ENCODE measurements at places on chromosomes 5 and 9. TPM values are rescaled to one million over a fixed set of nuclear protein-coding genes. Genes with fewer than 3 reads are reported as not detected.
A peak's percentile ranks its signal among the peaks of the same experiment; 100 is the strongest.

DNA sequence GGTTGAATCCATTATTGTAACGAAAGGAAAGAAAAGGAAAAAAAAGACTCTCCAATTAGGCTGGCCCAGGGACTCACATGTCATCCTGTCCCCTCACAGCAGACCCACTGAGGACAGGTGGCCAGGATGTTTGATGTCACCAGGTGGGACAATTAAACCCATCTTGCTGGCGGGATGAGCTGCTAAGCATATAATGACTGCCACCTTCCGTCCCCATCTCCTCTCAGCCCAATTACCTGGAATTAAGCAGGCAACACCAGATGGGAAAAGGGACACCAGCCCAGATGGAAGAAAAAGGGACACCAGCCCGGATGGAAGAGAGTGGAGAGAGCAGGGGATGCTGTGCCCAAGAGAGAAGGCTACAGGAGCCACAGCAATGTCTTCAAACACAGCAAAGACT lies 116.6 kb upstream of the SARDH start:
- DNase-seq: no peak

DNA sequence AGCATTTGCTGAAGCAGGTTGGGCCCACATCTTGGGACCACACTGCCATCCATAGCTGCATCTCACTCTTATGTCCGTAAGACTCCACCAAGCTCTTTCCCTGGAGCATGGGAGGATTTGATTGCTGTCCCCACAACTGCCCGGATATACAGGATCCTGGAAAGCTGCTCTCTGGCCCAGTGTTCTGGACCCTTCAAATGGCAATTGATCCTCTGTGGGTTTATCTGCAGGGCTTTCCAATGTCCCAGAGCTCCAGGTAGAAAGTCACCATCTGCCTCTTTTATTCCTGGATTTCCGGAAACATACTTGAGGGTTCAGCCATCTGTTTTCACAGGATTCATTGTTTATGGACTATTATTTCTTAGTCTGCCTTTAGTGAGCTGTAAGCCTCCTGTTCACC lies 214.6 kb downstream of the SREK1 start:
- peak; percentile 69 for DNase-seq

DNA sequence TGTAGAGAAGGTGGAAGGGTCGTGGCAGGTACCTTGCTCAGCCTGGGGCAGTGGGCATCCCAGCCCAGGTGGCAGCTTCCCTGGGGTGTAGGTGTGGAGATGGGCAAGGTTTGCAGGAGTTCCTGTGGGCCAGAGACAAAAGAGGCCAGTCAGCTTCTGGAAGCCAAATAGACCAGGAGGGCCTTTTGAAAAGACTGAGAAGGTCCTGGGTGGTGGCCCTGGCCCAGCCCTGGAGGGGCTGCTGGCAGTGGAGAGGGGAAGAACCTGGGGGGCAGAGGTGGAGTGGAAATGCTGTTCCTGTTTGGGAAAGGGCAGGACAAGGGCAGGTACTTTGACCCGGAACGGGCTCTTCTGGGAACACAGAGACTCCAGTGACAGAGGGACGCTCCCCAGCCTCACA lies 7.0 kb upstream of the IL3 start:
- DNase-seq: peak; percentile 75

GRCh38 chr5:158195416-158196210 lies 336.7 kb upstream of the CLINT1 start:
- DNase-seq: no peak

DNA sequence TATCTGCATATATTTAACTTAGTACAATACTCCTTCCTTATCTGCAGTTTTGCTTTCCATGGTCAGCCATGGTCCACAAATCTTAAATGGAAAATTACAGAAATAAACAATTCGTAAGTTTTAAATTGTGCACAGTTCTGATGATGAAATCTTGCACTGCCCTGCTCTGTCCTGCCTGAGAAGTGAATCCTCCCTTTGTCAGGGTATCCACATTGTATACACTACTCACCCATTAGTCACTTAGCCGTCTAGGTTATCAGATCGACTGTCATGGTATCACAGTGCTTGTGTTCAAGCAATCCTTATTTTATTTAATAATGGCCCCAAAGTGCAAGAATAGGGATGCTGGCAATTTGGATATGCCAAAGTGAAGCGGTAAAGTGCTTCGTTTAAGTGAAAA lies 8.3 kb upstream of the YTHDC2 start:
- no peak for DNase-seq

GRCh38 chr9:132651259-132651658 lies 18.5 kb downstream of the DDX31 start:
- DNase-seq: no peak

- DNase-seq: peak; percentile 77
Measured at GRCh38 chr9:114004221-114004716, 73.8 kb downstream of the AMBP start.

GRCh38 chr9:81002906-81003305 lies 686.4 kb downstream of the TLE1 start:
- DNase-seq: no peak

DNA sequence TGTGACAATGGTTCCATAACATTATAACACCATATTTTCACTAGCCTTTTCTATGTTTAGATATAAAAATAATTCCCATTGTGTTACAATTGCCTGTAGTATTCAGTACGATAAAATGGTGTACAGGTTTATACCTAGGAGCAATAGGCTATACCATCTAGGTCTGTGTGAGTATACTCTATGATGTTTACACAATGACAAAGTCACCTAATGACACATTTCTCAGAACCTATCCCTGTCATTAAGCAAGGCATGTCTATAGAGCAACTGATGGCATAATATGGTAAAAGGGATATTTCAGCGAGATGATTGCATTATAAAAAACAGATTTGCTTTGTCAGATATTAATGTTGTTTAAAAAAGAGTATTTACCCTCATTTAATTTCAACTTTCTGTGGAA lies 517.2 kb downstream of the SPOCK1 start:
- no peak for DNase-seq

GRCh38 chr5:132566657-132567056 lies 9.9 kb downstream of the RAD50 start:
- DNase-seq: no peak

DNA sequence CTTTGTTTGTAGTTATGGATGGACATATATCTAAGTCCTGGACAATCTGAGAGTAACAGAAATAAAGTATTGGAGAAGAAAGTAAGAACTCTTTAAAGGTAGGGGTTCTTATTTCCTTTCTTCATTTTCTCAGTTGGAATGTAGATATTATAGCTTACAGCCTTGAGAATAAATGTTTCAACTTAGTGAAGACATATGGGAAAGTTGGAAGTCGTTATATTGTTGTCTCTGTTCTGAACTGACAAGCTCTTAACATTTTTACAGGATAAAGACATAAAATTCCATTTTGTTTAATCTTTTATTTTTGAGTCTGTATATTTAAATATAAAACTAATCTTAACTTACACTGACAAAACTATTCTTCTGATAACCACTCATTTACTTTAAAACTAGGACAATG lies 2187.5 kb upstream of the ACO1 start:
- DNase-seq: no peak

- DNase-seq: no peak
Measured at GRCh38 chr5:137648361-137648760, 87.5 kb downstream of the KLHL3 start.

DNA sequence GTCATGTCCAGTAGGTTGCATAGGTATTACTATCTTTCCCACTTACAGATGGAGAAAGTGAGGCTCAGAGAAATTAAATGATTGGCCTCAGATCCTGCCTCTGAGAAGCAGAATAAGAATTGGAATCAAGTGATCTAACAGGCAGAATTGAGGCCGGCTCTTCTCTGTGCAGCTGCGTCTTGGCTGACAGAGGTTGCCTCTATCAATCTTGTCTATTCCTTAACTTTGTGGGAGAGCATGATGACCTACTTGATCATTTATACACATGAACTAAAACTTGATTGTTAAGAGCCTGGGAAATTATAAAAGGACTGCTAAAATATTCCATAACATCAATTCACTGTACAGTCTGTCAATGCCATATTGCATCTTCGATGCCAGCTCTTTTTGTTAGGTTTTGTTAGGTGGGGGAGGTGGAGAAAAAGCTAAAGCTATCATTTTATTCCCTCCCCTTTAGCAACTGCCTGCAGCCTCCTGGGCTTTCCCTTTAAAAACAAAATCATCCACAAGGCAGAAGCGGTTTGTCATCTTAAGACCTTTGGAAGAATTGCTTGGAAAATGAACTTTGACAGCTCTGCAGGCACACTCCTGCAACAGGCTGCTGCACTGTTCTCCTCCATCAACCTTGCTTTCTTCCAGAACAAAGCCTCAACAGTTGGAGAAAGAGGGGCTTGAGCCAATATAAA lies 247.4 kb downstream of the SMARCA2 start:
- DNase-seq: no peak

- no peak for DNase-seq
Measured at GRCh38 chr9:6923086-6923485, 165.3 kb downstream of the KDM4C start.

- DNase-seq: no peak
Measured at GRCh38 chr5:137273511-137273910, 225.6 kb downstream of the SPOCK1 start.

DNA sequence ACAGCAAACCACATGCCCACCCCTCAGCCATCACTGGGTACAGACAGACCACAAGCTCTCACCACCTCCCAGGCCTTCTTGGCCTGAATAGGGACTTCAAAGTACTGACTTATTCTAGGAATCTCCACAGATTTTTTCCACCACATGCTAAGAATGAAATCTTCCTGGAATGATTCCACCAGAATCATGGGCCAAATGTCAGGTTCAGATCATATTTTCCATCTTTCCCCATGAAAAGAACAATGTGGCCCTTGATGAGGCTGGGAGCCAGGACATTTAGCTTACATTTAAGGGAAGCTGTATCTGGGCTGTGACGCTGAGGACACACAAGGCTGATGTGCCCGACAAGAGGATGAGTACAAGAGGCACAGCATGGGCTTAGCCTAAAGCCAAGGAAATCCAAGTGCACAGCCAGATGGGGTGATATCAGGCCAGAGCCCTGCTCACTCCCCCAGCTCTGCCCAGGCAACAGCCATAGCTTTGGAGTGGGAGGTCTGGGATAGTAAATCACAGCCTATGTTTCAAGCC lies 28.1 kb downstream of the ACSL6 start:
- DNase-seq: no peak

DNA sequence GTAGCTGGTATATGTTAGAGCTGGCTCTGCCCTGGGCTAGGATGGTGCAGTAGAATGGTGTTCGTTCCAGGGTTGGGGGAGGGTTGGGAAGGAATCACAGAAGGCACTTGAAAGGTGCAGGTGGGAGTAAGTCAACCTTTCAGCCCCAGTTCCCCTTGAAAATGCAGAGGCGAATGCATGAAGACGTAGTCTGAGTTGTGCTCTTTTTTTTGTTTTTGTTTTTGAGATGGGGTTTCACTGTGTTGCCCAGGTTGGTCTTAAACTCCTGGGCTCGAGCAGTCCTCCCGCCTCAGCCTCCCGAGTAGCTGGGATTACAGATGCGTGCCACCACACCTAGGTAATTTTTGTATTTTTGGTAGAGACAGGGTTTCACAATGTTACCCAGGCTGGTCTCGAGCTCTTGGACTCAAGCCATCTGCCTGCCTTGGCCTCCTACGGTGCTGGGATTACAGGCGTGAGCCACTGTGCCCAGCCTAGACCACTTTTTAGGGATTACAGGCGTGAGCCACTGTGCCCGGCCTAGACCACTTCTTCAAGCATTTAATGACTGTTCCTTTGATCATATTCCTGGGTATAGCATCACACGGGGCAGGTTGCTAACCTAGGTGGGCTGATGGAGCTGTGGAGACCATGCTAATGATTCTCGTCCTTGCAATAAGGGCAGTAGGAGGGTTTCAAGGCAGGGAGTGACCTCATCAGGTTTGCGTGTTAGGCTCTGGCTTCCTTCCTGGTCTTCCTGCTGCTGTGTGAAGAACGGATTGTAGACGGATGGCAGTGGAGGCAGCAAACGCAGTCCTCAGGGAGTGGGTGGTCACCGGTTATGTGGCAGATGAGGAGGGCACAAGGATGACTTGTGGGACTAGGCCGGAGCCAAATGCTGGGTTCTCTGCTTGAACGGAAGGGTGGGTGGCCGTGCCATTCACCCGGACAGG lies 13.7 kb downstream of the EHMT1 start:
- no peak for DNase-seq

DNA sequence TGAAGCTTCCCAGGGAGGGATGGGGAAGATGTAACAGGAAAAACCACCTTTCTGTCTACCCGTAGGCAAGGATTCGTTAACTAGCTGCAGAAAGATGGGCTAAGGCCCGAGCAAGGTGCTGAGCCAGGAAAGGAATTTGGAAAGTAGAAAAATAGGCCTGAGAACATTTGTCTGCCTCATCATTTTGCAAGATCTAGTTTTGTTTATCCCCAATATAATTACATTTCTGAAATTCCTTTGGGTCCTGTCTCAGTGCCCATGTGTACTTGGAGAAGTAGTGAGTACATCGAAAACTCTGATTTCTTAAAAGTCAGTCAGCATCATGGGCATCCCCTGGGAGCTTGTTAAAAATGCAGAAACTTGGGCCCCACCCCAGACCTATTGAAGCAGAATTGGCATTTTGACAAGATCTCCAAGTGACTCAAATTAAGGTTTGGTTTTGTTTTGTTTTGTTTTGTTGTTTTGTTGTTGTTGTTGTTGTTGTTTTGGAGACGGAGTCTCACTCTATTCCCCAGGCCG lies 52.1 kb upstream of the CEMIP2 start:
- DNase-seq: no peak

DNA sequence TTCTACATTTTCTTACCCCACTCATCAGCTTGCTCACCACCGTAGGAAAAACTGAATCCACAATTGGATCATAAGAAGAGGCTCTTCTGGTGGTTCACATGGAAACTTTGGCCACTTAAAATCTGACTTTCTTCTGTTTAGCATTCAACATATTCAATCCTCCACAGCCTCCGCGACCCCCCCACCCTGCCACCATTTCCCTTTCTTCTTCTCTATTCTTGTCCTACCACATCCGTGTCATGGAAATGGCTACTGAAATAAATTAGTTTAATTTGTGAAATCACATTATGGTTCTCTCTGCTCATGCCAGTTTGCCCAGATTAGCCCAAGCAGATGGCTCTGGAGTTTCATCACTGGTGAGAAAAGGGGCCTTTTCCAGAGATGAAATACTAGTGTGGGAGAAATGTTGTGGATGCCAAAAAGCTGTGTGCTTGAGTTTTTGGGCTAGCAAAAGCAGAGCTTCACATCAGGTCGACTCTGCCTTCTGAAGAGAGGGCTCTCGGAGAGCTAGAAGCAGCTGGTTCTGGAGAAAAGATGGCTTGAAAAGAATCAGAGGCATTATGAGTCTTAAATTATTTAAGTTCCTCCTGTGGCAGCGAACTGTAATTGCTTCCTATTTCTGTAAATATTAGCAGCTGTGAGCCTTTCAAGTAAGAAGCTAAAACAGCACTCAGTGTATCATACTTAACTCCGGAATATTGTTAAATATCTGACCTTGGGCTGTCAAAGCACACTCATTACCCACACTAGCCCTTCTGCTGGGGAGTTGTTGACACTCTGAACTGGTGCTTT lies 107.1 kb downstream of the MAT2B start:
- no peak for DNase-seq

GRCh38 chr5:172546196-172546595 lies 91.9 kb upstream of the SH3PXD2B start:
- no peak for DNase-seq

DIRAS2 gene
- 5.1 TPM for total RNA-seq

FBLL1 gene
- 3.8 TPM for total RNA-seq

MYMK gene
- total RNA-seq: not detected

RRAGA gene
- total RNA-seq: 110 TPM

ADAMTSL1 gene
- 1.5 TPM for total RNA-seq

PPIC gene
- 44.6 TPM for total RNA-seq

FST gene
- total RNA-seq: 10.5 TPM

JAKMIP2 gene
- total RNA-seq: 1.8 TPM

ORM1 gene
- total RNA-seq: not detected

FAM163B gene
- not detected for total RNA-seq

NUTM2G gene
- total RNA-seq: not detected
